ENCODE measurements at places on chromosomes 5 and 9.

DNA sequence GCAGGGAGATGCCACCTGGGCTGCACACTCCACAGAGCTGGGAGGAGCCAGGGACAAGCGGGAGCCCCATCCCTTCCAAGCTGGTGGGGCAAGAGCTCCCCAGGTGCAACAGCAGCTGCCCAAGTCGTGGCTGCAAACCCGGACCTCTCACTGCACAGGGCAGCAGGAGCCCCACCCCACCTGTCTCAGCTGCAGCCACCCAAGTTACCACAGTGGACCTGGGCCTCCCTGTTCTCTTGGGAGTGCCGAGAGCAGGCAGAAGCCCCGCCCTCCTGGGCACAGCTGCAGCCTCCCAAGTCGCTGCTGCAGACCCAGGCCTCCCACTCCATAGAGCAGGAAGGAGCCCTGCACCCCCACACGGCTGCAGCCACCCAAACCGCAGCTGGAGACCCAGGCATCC, 374.1 kb upstream of the ACO1 start:
- DNase-seq: no peak

DNA sequence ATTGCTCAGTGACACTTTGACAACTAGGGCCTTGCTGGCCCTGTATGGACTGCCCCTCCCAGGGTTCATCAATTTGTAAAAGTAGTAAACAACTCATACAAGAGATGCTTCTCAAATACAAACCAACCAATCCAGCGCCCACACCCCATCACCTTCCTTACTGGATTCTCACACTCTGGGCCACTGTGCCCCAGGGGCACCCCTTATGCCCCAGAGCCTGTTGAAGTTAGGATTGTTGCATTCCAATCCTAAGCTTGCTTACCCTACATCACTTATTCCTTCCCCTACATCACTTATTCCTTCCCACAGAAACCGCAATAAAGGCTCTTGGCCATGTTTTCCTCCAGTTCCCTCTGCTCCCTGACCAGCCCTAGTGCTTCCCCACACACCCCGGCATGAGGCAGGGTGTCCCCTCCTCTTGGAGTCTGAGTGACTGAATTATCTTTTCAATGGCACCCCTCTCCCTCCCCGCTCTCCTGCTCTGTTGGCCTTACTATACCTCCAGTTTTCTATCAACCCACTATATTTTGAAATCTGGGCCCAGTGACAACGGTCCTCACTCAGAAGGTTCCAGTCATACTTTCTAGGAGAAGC, 182.4 kb upstream of the S1PR3 start:
- DNase-seq: no peak

- no peak for DNase-seq
These were observed 56.6 kb downstream of the CHSY3 start for GRCh38 chr5:129960831-129961230.

GRCh38 chr9:38130724-38131123, 61.7 kb upstream of the SHB start:
- DNase-seq: no peak

- no peak for DNase-seq
These were observed 4.1 kb downstream of the QSOX2 start for GRCh38 chr9:136241542-136241941.

DNA sequence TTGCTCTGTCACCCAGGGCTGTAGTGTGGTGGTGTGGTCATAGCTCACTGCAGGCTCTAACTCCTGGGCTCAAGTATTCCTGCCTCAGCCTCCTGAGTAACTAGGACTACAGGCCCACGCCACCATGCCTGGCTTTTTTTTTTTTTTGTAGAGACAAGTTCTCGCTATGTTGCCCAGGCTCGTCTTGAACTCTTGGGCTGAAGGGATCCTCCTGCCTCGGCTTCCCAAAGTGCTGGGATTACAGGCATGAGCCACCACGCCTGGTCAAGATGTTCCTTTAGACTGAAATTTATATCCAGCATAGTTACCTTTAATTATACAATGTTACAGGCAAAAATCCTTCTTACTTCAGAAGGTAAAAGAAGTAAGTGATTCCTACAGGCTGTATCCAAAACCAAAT, 1.6 kb upstream of the DNAJC21 start:
- DNase-seq: no peak

- DNase-seq: no peak
These were observed 835 bp downstream of the MCIDAS start for GRCh38 chr5:55226027-55226933.

DNA sequence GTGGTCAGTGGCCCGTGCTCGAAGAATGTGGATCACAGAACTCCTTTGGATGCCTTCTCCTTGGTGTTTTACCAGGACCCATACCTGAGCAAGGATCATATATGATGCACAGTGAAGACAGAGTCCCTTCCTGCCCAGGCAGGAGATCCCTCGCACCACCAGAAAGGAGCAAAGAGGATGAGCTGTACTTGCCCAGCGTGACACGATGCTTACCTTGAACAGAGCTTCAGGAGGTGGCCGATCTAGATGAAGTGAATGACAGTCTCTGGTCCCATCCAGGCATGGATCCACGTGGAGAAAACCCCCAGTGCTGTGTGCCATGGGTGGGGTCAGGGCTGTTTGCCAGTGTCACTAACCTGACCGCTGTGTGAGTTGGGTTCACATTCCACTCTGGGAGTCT, 455.4 kb downstream of the GADD45G start:
- DNase-seq: no peak

GRCh38 chr5:111425205-111425604, 87.1 kb downstream of the STARD4 start:
- DNase-seq: no peak

DNA sequence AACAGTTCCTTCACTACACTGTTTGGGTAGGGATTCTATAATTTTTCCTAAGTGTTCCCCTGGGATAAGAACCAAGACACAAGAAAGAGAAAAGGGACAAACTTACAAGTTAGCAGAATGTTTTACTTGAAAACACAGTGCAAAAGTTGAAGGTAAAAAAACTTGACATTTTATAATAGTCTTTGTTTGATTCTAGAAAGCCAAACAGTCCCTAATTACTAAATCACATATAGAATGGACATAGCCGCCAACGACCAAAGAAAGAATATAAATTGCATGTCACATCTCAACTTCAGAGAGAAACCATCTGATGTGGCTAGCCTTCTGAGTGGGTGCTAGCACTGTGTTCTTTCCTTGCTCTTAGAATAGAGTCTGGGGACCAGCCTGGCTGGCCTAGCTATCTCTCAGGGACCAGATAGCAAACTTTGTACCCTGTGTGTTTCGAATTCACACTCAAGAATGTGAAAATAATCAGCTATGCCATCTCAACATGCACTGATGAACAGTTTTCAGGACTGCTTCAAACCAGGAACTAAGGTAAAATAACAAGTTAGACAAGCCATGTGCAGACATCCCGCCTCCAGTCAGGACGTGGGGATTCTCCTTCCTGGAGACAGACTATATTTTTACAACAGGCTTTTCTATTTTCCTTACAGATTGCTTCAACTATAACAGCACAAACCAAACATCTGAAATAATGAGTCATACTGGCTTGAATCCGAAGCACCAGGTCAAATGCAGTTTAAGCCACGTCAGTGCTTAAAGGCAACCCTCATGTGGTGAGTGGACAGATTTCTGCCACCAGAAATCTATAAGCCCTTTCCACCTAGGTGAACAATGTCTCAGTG, 53.7 kb downstream of the LHFPL2 start:
- no peak for DNase-seq

DNA sequence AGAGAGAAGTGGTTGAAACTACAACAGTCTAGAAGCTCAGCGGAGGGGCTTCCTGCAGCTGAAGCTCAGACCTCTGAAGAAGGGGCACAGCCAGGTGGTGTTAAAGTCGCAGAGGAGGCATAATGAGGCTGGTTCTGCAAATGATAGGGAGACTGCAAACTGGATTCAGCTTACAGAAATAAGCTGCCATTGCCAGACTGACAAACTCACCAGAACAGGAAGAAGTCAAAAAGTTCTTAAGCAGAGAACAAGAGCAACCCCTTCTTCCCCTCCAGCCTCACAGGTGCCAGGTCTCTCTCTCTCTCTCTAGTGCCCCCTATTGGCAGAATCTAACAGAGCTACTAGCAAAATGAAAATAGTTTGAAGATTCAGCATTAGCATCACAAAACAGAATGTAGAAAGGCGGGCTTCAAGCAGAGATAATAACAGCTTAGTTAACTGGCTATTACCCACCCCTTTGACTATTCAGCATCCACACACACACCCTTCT, 76.7 kb downstream of the GRAMD2B start:
- no peak for DNase-seq

- no peak for DNase-seq
These were observed 452.1 kb downstream of the EFNA5 start for GRCh38 chr5:107218457-107219193.

- no peak for DNase-seq
These were observed 194.9 kb downstream of the RFX3 start for GRCh38 chr9:3330792-3331420.

GRCh38 chr5:59833448-59833847, 60.1 kb downstream of the PDE4D start:
- DNase-seq: no peak

DNA sequence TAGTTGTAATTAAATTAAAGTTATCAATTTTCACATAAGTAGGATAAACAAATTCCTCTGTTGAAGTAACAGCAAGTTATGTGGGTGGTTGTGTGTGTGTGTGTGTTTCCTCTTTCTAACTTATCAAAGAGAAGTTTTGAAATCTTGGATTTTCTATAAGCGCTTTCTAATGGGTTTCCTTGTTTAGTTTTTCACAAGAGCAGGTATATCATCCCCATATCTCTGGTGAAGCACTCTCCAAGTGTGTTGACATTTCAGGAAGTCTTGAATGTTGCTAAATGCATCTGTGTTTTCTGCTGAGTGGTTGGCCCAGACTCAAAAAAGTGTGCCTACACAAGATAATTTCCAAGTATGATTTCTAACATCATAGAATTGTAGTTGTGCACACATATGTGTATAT, 43.3 kb downstream of the PRDM6 start:
- DNase-seq: no peak

DNA sequence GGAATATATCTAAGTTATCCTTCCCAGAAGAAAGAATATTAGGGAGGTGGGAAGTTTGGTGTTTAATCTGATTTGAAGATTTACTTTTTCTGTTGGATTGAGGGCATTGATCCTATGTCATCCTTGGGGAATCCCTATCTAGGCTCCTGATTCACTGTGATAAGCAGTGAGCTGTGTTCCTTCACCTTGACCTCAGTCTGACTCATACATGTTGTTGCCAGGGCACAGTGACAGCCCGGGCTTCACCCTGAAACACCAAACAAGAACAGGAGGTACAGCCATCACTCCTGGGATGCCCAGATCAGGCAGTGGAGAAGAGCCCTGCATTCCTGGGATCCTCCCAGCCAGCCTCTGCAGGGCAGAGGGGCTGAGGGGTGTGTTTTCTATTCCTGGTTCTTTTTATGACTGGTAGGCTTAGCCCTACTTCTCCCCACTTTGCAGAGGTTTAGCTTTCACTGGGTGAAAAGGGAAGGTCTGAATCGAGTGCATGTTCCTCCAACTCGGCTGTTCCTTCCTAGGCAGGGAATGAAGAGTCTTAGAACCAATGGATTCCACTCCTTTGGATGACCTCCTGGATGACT, 3.1 kb upstream of the FAM53C start:
- DNase-seq: no peak

Data from NCI-H524 treated with DMSO at 0.1 percent for 48 hours (cell line).